NCI-H1930 (cell line): ENCODE measurements at places on chromosomes 7 and 10.

DNA sequence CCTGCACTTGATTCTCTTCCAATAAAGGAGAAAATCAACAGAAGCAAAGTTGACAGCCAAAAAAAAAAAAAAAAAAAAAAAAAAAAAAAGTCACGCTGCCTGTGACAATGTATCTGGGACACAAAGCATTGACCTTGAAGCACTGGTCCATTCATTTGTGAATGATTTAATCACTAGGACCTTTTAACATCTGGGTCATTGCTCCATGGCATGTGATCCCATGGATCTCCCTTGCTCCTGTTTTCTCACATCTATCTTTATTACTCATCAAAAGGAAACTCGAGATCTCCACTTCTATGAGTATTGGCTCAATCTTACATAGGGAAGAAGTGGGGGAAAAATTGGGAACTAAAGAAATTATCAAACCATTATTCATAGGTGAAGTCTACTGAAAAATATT is 89.6 kb upstream of the SMIM30 start:
- DNase-seq, result no peak

- no peak for DNase-seq
Observed at GRCh38 chr10:3716093-3716492, 68.9 kb downstream of the KLF6 start.

DNA sequence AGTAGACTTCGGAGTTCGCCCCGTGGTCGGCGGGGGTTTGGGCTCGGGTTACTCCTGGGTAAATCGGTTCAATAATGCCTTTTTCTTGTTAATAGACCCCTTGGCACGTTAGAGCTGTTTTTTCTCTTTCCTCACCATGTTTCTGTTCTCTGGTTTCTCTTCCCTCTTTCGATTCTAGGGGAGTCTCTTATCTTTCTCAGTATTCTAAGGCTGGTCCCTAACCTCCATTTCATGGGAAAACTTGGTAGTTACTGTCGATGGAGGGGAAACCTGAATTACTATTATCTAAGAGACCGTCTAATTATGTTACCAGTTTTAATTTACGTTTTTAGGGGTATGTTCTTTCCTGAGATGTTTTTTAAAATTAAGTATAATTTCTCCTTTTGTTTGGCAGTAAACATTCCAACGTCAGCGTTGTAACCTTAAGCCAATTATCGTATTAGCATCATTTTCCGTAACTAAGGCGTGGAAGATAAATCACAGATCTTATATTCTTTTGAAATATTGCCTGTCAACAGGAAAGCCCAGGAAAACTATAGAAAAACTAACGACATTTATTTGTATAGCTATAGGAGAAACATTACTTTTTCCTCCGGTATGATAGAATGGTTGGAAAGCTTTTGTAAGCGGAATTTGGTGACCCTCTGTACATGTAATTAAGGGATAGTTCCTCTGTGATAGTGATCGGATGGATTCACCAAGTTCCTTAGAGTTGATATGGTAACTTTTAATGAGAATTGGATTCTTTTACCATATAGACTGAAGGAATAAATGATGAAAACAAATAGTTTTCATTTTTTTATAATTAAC is 847 bp downstream of the BTAF1 start:
- DNase-seq, result no peak

DNA sequence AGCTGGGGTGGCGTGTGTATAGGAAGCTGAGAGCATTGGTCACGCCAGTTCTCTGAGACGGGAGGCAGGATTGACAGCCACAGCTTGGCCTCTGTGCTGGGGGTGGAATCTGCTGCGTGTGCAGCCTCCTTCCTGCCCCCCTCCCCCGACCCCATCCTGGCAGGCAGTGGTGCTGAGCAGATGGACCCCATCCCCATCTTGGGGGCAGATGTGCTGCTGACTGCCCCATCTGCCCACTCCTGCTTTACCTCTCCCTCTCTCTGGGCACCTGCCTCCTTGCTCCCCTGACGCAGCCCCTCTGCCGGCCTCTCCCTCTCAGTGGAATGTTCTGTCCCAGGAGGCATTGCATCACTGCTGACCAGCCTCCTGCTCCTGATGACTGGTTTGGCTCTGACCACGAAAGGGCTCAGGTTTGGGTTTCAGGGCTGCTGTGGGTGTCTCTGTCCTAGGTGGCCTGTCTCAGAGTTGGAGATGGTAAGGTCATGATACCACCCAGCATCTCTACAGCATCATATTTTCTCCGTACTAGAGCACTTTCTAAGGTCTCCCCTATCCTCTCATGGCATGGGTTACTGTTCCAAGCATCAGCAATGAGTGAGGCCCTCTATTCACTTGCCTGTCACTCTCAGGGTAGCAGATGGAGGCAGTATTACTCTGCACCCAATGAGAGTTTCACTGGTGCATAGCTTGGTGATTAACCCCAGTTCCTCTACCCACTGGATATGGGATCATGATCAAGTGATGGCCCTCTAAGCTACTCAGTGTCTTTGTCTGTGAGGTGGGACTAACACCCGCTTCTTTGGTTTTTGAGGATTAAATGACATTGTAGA is 81.9 kb downstream of the RBM20 start:
- DNase-seq, result no peak

GRCh38 chr10:130579913-130580312 is 443.7 kb downstream of the GLRX3 start:
- DNase-seq, result no peak

GRCh38 chr10:130464426-130464825 is 328.2 kb downstream of the GLRX3 start:
- DNase-seq, result no peak
